NCI-H187 treated with DMSO at 0.1 percent for 48 hours (cell line): ENCODE measurements at places on chromosomes 1 and 21.

DNA sequence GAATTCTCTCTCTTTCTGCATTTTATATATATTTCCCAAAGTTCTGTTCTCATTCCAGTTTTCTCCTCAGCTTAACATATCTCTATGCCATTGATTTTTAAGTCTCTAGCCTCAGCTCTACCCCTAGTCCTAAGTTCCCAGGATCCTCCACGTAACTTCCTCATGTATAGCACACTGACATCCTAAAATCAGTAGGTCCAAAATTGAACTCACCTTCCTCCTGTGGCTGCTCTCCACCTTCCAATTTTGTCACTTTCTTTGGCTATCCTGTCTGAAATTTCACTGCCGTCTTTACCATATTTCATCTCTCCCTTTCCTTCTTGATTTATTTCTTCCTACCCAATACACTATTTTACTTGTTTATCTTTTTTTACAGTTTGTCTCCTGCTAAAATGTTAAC, 1.5 kb downstream of the SLAMF6 start:
- DNase-seq, result no peak

GRCh38 chr1:105027838-105028471, 1278.3 kb downstream of the AMY1C start:
- no peak for DNase-seq

GRCh38 chr1:115107516-115108260, 18.4 kb upstream of the TSPAN2 start:
- no peak for DNase-seq

- no peak for DNase-seq
Observed at GRCh38 chr1:184017306-184017705, 20.2 kb downstream of the COLGALT2 start.
